Kasumi-1 (cell line): ENCODE measurements at places on chromosomes 7 and 10.
A peak's percentile ranks its signal among the peaks of the same experiment; 100 is the strongest.

DNA sequence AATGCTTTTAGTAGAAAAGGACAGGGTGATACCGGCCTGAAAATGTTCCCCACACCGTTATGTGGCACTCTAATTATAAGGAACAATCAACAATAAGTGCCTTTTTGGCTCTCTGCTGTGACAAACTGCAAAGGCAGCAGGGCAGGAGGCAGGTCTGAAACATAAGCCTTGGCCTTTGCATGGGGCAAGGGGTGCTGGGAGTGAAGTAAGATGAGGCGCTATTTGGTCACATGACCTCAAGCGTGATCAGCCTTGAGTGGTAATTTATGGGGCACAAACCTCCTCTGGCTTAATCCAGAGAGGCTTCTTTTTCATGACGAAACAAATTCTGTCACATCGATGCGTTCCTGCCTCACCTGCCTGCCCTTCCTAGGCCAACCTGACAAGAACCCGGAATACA is 202.7 kb downstream of the TAX1BP1 start:
- DNase-seq = no peak

DNA sequence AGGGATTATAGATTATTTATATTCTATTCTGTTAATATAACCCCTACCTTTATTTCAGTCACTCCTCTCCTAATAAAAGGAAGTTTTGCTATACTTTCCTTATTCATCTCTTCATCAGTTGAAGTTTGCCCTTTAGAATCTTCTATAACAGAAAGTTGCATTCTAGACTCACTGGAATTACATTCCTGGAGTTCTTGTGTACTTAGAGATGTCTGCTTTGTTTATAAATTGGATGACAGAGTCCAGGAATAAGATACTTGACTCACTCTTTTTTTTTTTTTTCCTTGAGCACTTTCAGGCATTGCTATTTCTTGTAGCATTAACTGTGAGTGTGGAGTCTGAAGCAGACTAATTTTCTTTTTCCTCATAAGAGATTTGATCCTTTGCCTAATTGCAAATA is 640.8 kb downstream of the XPNPEP1 start:
- DNase-seq = no peak

GRCh38 chr7:140342727-140343514 is 55.4 kb downstream of the SLC37A3 start:
- peak; percentile 70 for DNase-seq

- peak; percentile 19 for DNase-seq
Observed at GRCh38 chr7:139842401-139843210, 13.5 kb downstream of the TBXAS1 start.

DNA sequence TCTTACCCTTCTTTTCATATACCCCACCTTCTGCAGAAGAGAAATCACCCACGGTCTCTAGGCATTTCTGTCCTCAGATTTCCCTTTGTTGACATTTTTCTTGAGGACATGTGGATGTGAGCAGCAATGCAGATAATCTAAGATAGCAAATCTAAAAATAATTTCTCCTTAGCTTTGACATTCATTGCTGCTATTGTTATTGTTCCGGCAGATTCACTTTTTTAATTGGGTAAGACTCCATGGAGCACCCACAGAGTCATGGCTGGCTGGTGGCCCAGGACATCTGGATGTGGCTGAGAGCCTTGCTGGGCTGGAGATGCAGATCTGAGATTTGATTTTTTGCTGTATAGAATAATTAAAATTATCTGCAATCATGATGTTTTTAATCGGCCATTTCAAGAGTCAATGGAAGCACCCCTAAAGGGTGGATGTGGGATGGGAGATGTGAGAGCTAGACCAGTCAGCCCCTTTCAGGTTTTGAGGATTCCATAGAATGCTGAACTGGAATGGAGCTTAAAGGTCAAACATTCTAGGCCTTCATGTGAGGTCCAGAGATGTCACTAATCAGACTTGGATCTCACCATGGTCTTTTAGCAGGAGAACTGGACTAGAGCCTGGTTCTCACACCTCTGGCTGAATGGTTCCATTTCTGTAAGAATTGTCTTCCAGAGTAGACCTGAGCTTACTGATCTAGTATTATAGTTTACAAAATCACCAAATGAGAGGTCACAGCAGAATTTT is 37.5 kb downstream of the TAS2R41 start:
- no peak for DNase-seq

DNA sequence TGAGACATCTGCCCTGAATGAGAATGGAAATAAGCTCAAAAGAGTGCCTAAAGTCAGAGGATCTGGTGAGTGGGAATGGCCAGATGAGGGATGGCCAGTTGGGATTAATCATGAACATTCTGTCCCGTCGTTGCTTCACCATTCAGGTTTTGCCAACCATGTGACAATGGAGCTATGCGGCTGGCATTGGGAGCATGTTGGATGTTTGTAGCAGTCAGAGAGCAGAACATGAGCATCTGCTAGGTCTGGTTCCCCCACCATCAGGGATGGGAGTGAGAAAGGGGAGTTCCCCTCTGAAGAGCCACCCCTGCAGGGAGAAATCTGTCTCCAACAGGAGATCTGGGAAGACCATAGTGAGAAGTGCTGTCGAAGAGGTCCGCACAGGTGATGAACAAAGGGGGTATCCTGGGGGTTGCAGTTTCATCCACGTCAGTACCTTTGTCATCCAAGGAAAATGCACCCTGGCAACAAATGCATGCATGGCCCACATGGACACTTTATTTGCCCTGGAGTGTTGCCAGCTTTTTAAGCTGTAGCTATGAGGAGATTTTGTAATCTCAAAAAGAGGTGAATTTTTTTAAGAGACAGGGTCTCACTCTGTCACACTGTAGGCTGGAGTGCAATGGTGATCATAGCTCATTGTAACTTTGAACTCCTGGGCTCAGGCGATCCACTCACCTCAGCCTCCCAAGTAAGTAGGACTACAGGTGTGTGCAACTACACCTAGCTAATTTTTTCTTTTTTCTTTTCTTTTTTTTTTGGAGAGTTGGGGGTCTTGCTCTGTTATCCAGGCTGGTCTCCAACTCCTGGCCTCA is 190.2 kb downstream of the CAMK1D start:
- DNase-seq = no peak
